ENCODE measurements at places on chromosomes 5 and 9.

DNA sequence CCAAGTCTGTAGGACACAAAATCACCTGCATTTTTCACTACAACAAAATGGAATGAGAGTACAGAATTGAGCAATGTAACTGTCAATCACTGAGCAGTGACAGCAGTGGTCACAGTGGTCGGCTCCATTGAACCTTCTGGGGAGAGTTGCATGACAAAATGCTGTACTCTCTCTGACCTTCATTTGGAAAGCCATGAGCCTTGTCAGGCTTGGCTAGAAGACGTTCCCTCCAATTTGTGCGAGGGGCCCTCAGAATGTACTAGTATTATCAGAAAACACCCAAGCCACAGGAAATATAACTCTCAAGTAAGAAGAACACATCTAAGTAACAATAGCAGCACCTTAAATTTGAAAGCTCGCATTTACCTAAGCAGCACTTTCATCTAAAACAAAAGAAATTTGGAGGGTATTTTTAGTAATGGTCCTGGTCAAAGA, 425.6 kb upstream of the MEF2C start:
- DNase-seq: no peak

- no peak for DNase-seq
These were observed 565.5 kb upstream of the DMAC1 start for GRCh38 chr9:8365029-8365428.

GRCh38 chr5:179332741-179333290, 12.4 kb downstream of the ADAMTS2 start:
- DNase-seq: no peak

DNA sequence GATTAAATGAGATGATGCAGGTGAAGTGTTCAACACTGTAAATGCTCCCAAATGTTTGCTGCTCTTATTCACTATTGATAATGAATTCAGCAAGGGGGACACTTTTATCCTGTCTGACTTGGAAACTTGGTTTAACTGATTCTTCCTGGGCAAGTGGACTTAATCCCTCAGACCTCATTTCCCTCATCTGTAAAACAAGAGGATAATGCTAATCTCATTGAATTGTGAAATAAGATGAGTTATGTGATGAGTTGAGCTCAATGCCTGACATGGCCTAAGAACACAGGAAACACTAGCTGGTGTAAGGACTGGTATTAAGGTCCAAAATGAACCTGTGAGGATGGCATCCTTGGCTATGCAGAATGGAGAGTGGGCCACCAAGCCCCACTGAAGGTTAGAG, 23.3 kb downstream of the TNFSF15 start:
- no peak for DNase-seq

- no peak for DNase-seq
These were observed 32.2 kb upstream of the NOTCH1 start for GRCh38 chr9:136577941-136578625.

- no peak for DNase-seq
These were observed 65.2 kb downstream of the PBX3 start for GRCh38 chr9:125812403-125812802.

DNA sequence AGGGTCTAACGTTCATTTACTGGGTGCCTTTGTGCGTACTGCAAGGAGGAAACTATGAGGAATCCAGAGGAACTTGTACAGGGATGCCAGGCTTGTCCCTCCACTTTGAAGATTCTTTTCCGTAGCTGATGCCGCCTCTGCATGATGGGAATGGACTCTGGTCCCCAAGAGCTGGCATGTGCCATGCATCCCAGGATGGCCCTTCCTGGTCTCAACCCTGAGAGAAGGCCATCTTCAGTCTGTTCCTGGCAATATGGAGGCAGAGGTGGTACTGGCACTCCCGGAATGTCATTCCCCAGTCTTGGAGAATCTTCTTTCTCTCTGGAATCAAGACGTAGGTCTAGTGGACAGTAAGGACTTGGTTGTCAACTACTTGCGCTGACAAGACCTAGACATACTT, 61.5 kb downstream of the BASP1 start:
- no peak for DNase-seq

GRCh38 chr5:169862391-169862811, 117.9 kb downstream of the INSYN2B start:
- no peak for DNase-seq

DNA sequence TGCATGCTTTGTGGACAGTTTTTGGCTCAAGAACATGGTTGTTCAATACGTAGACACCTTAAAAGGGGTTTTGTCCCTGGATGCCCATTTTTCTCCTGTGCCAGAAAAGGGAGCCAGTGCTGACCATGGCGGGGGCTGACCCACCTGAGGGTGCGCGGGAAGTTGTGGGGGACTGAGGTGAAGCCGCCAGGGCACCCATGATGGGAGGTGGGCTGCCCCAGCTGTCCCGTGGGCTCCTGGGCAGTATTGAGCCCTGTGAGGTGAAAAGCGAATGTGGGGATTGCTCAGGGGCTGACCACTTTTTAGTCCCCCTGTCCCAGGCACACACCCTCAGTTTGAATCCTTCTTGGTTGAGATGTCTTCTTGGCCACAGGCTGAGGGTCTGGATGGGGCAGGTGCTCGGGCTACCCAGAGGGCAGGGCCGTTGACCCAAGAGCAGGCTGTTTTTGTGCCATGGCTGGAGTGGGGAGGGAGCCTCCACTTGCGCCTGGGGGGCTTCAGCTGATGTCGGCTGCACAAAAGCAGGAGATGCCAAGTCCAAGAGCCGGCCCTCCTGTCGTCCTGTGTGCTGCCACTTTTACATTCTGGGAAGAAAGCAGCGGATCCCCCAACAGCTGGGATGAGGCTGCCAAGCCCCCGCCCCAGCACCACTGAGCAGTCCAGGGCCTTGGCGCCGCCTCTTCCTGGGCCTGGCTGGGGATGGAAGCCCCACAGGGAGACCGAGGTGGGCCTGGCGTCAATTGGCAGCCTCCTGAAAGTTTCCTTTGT, 120.1 kb downstream of the WNK2 start:
- DNase-seq: no peak

GRCh38 chr5:179185256-179185940, 125.2 kb downstream of the ZNF354C start:
- DNase-seq: peak; percentile 21

GRCh38 chr5:131252824-131253171, 11.1 kb upstream of the CDC42SE2 start:
- no peak for DNase-seq

Data from left hindlimb (tissue), 1 donor.